NCI-H1694 treated with DMSO at 0.1 percent for 48 hours (cell line): ENCODE measurements at places on chromosomes 6 and 20.

DNA sequence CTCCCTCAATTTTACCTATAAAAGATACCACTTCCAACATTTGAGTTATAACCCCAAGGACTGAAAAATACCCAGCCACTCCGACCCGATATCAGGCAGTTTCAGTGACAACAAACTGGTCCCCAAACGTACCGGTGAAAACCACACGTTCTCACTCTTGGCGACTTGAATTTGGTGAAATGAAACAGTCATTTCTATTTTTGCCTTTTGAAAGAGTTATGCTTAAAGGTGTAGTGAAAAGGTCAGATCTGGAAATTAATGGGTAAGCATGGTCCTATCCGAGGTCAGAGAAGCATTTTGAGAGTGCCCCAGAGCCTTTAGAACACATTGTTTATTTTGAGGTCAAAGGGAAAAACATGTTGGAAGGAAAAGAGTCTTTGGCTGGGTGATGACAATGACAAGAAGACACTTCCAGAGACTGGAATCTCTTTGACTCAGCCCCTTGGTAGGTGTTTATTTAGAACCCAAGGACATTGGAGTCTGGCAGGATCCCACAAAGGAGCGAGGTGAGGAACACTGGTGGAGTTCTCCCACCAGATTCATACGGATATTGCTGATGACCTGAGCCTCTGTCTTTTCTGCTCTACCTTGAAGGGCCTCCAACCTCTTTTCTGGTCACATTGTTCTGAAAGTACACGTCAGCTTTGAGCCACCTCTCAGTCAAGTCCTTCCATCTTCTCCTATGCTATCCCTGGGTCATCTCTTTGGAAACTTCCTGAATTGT, 235.0 kb downstream of the GMPR start:
- DNase-seq = no peak

DNA sequence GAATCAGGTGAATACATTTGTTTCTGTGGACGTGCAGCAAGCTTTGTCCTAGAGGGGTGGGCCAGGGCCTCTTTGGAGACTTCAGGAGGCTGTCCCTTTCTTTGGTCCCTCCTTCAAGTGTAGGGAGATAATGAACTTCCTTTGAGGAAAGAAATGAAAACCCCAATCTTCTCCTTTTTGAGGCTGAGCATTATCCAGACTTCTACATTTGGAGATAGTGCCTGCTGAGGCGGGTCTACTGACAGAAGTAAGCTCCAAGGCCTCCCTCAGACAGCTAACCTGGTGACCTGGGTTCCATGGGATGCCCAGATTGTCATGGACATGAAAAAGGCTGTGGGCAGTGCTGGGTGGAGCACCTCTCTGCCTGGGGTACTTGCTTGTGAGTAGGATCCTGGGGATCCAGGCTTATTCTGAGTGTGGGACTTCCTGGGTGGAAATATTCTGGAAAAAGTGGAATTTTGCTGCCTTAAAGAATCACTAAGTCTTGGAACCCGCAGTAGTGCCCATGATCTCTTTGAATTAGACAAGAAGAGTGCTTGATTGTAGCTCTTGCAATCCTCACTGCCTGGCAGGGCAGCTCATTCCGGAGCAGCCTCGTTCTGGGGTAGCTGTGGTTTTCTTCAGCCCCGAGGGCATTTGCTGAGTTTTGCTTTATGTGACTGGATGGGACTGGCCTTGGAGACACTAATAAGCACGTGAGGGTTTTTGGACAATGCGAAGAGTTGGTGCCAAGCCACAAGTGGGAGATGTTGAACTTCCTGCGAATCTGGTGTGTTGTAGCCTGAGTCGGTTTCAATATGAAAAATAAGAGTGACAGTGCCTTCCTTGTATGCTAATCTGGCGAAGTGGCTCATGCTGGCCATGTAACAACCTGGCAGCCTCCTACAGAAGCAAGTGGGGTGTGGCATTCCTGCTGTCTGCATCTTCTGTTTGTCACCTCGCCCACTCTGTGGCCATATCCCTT, 28.1 kb downstream of the SNRNP48 start:
- no peak for DNase-seq

DNA sequence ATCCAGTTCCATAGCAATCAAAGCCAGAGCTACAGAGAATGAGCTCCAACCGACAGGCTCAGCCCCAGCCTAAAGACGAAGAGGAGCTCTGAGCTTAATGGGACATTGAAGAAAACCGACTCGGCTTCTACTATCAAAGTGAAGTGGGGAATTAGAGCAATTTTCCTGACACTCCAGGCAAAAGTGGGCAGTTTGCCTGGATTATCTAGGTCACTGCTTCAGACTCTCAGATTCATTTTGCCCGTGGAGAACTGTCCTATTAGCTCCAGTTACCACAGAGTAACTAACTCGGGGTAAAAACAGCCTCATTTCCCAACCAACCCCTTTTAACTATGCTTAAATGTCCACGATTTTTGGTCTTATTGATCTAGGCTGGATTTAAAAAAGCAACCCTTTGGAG, 592.1 kb upstream of the NRSN1 start:
- no peak for DNase-seq

DNA sequence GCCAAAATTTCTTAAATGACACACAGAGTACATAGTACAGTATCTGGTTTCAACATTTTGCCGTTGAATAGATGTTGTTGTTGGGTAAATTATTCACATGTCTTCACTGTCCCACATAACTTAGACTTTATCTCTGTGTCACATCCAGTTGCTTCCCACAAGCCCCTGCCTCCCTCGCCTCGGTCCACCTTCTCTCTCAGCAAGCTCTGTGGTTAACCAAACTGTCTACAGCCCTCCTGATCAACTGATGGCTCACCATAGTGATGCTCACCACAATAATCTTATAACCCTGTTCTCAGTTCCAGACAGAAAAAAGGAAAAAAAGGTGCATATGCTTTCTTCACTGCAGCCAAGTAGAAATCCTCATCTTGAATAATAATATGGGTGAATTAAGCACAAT, 23.0 kb downstream of the IL17F start:
- DNase-seq = no peak

GRCh38 chr20:54167909-54168872, 5.6 kb downstream of the CYP24A1 start:
- DNase-seq = no peak

GRCh38 chr6:51049983-51050877, 231.6 kb downstream of the TFAP2B start:
- no peak for DNase-seq

- DNase-seq = no peak
These were observed 168.8 kb downstream of the EYA2 start for GRCh38 chr20:47063407-47063806.

DNA sequence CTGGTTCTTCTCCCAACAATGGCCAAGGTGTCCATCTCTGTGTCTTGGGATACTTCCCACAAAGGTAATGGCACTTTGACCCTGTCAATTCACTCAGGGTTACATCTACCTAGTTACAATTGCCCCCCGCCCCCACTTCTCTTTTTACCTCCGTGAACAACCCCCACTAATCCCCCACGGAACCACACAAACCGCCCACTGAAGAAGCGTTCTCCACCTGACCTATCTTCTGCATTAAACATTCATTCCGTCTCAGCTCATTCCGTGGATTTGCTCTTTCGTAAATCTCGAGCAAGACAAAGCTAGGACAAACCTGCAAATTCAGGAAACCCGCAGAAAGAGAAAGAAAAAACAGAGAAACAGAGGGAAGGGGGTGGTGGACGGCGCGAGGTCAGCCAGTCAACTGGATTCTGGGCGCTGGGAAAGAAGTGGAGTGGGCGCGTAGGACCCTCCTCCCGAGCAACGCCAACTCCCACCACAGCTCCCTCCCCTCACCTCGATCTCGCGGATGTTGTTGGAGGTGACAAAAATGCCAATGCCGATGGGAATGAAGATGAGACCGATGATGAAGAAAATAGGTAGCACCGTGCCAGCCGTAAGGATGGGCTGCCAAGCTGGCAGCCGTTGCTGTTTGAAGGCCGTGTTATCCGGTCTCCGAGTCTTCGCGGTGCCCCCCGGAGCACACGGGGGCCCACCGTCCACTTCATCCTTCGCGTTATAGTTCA, 523 bp downstream of the TMEM30A start:
- no peak for DNase-seq

- DNase-seq = no peak
These were observed 707.0 kb downstream of the EPM2A start for GRCh38 chr6:145028144-145028818.

- DNase-seq = no peak
These were observed 18.7 kb upstream of the YWHAB start for GRCh38 chr20:44866703-44867335.

DNA sequence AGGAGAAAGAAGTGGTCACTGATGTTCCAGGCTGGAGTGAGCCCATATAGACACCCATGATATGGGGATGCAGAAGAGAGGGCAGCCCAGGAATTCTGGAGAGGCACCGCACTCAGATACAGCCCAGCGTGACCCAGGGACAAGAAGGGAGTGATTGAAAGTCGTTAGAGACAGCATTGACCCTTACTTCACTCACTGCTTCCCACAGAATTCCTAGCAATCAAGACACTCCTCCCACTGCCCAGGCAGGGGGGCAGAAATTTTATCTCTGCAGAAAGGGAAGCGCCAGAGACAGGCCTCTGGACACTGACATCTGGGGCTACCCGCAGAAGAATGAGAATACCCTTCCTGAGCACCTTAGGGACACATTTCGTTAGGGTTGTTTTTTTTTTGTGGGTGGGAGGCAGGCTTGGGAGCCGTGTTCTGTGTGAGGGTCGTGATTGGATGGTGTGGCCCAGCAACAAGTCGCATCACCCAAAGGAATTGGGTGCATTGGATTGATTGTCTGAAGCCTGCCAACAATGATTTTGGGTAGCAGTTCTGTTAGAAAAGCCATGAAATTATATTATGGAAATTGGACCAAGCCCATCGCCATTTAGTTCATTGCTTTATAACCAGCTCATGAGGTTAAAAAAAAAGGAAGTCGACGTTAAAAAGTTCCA, 45.9 kb upstream of the MAP3K4 start:
- DNase-seq = no peak

DNA sequence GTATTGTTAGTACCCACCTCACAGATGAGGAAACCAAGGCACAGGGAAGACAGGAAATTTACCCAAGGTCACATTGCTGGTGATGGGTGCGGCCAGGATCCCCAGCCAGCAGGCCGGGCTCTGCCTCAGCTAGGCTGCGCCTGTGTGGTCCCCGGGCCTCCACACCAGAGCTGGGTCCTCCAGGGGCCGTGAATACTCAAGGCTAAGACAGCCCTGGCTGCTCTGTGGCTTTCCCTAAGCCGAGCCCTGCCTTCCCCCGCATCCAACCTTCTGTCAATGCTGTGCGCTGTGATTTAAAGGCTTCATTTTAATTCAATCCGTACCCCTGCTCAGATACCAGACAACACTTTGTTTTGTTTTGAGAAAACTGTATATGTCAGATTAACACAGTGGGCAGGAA, 246.7 kb downstream of the TTLL2 start:
- DNase-seq = no peak

- no peak for DNase-seq
These were observed 64.1 kb upstream of the CLVS2 start for GRCh38 chr6:122931916-122932315.

GRCh38 chr6:105223242-105223641, 43.4 kb upstream of the POPDC3 start:
- no peak for DNase-seq

DNA sequence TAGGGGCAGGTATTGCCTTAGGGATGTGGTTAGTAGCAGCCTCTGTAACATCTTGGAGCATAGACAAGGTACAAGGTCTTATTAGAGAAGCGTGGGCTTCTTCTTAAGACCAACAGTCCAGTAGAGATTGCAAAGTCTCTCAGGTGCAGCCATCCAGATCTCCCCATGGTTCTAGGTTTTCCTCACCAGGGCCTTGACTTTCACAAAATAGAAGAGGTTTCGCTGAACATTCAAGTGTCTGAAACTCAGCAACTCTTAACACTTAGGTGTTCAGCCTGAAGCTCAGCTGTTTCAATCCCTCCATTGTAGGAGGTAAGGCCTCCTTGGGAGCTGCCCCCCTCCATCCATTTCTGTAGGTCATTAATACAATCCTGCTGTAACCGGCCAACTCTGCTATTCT, 44.4 kb downstream of the GOPC start:
- DNase-seq = no peak

- no peak for DNase-seq
These were observed 55.8 kb upstream of the HIVEP2 start for GRCh38 chr6:143000811-143001210.

DNA sequence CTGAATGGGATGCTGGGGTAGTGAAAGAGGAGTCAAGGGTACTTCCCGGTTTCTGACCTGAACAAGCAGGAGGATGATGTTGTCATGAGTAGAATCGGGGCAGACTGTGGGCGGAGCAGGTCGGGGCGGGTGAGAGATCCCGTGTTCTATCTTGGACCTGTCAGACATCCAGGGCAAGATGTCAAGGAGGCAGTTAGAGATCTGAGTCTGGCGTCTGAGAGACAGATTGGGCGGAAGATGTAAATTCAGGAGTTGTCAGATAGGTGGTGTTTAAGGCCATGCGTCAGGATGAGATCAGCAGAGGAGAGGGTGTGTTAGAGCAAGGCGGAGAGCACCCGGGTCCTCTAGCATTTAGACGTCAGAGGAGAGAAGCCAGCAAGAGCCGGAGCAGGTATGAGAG, 115.5 kb downstream of the DLGAP4 start:
- no peak for DNase-seq

GRCh38 chr20:16606468-16607070, 33.3 kb upstream of the KIF16B start:
- no peak for DNase-seq

DNA sequence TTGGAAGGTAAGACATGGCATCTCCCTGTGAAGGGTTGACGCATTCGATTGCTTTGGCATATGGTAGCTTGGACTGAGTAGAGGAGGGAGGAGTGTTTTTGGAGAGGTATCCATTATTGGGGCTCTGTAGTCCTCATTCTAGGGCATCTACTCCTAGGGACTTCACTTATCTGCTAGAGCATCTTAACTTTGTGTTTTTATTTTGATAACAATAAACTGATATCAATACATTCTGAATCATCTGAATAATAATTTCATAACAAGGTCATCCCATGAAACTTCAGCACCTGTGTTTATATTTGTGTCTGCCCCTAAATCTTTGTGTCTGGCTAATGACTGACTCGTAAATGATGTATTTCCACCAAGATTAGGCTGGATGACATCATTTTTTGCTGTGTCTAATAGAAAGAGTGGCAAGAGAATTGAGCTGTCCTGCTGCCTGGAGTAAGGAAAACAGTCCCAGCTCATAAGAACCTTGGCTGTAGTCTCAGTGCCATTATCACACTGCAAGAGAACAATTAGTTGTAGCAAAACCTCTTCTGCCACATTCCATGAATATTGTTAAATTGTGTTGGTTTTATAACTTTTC, 288.5 kb downstream of the PRL start:
- no peak for DNase-seq

- DNase-seq = no peak
These were observed 48.7 kb upstream of the BTN3A2 start for GRCh38 chr6:26316291-26316690.

GRCh38 chr6:109460161-109460829, 4.7 kb upstream of the MICAL1 start:
- DNase-seq = no peak

- DNase-seq = no peak
These were observed 11.7 kb downstream of the MMP24 start for GRCh38 chr20:35238170-35238569.

DNA sequence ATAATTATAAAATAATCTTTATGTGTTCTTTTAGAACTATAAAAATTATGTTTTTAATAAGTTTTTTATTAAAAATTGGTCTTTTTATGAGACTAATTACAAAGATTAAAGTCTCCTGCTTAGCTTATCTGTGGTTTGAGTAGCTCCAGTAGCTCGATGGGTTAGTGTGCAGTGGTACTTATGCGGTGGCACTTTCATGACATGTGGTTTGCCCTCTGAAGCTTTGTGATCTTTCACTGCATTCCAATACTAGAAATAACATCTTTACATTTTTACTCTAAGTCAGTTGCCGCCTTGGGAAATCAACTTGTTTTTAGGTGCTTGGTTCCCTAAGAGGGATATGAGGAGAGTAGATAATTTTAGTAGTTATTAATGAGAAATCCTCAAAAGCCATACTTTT, 699.5 kb upstream of the FLRT3 start:
- DNase-seq = no peak
